ENCODE measurements at places on chromosomes 16 and 17.

- DNase-seq = no peak
These were observed 169.4 kb downstream of the IRX5 start for GRCh38 chr16:55100100-55100499.

- peak; percentile 21 for DNase-seq
These were observed 116.1 kb upstream of the METRNL start for GRCh38 chr17:82963104-82963950.

GRCh38 chr16:19963301-19963700, 78.7 kb upstream of the GPRC5B start:
- no peak for DNase-seq

DNA sequence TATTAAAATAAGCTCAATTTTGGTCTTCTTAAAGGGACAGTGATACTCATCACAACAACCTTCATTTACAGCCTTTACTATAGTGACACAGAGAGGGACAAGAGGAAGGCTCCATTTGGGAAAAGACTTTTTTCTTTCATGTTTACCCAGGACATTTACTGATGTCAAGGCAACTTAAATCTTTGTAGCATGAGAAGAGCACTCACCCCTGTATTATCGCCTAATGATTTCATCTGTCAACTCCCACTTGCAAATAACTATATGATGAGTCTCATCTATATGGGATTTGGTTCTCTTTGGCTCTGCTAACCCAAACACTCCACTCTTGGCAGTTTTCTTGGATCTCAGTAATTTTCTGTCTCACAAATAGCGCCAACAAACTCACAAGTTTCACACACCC, 24.1 kb downstream of the BLMH start:
- no peak for DNase-seq

DNA sequence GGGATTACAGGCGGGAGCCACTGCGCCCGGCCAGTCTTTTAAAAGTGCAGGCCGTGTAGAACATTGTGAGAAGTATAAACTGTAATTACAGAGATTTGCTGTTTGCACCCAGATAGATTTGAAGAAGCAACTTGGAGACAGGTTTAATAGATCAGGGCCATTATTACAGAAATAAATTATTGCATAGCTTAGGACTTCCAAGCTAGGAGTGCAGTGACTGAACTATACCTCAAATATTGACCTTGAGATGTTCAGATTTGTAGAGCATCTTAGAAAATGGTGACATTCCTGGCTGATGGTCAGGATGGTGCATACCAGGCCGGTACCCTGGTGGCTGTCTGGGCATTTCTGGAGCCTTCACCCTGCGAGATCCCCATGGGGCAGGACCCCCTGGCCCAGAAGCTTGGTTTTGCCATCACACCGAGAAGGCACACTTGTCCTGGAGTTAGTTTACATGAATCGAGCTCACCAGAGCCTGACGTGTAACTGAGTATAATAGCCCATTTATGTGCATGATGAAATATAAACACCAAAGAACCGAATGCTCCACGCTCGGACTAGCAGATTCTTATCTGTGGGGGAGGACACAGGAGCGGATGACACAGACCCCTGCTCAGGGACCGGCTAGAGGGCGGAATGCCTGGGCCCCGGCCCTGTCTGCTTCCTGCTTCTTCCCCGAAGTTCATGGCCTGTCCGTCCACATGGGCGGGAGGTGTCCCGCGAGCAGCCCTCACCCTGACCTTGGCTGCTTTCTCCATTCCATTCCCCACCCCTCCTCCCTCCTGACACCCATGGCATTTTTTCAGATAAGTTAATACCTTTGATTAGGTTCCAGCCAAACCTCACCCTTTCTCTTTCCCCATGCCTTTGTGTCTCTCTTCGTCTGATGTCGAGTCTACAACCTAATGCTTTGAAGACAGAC, 32.1 kb downstream of the CCDC40 start:
- DNase-seq = no peak

DNA sequence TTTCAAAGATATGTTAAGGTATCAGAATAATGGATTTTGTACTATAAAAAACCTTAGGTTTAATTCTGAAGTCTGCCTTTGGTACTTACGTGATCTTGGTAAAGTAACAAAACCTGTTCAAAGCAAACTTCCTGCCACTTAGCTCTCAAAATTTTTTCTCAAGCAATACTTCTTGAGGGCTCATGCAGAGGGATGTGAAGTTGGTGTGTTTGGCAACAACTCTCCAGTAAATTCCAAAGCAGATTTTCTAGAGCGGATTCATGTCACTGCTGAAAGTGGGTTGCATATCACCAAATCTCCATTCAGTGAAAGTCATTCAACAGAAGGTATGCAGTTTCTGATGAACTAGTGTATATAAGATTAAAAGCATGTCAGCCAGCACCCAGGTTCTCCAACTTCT, 856.7 kb downstream of the CDH8 start:
- no peak for DNase-seq

GRCh38 chr17:69944406-69944805, 130.6 kb upstream of the KCNJ16 start:
- DNase-seq = no peak

DNA sequence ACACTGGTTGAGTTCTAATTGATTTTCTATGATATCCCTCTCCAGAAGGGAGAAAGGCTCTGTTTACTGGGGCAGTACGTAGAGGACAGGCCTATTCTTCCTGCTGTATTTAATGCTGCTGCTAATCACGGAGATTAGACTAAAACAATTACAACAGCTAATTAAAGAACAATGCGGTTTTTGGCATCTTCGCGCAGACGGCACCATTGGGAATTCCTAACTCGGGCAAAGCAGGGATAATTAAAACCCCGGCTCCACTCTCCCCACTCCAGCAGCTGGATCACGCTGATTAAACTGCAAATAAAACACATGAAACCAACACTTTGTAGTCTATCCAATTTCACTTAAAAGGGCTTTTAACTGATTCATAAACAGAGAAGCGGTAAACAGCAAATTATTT, 147.6 kb downstream of the XYLT1 start:
- no peak for DNase-seq

DNA sequence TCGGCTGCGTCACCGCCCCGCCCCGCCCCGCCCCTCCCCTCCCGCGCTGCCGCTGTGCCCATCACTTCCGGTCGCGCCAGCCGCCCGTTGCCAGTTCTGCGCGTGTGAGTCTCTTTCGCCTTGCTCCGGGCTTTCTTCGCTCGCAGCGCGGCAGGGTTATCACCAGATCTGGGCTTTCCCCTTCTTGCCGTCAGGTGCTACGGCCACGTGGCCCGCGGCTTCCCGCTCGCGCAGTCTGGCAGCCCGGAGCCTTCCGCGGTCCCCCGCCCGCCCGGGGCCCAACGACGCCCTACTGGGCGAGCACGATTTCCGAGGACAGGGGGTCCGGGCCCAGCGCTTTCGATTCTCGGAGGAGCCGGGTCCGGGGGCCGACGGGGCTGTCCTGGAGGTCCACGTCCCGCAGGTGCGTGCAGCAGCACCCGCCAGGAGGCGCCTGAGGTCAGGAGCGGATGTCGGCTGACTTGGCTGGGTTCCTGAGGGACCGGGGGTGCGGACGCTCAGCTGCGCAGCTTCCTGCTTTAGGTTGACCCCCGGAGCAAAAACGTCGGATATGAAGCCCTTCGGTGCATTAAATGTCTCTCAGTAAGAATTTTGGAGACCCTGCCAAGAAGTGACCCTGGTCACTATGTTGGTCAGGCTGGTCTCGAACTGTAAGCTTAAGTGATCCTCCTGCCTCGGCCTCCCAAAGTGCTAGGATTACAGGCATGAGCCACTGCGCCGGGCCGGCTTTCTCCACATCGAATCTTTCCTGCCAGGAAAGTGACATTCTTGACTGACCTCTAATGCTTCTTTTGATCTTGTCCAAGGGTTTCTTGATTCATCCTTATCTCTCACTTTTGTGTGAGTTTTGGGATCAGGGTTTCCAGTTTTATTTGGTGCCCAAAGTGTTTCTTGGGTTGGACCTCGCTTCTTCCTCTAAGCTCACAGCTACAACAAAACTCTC, at the start of gene METTL23:
TSS of gene METTL23 (plus strand) at position 64 of the 943 bp plus-strand sequence. CDS start 2,872 bp downstream, outside the sequence.
- peak; percentile 74 for DNase-seq

- no peak for DNase-seq
These were observed 1329.9 kb upstream of the GOT2 start for GRCh38 chr16:60064026-60064425.

- DNase-seq = no peak
These were observed 11.3 kb downstream of the GINS2 start for GRCh38 chr16:85677383-85677967.

GRCh38 chr16:21603928-21604327, 4.6 kb downstream of the METTL9 start:
- DNase-seq = no peak

- no peak for DNase-seq
These were observed 122.0 kb downstream of the COPRS start for GRCh38 chr17:31736855-31737625.

GRCh38 chr16:683396-684070, 601 bp downstream of the JMJD8 start:
- no peak for DNase-seq

DNA sequence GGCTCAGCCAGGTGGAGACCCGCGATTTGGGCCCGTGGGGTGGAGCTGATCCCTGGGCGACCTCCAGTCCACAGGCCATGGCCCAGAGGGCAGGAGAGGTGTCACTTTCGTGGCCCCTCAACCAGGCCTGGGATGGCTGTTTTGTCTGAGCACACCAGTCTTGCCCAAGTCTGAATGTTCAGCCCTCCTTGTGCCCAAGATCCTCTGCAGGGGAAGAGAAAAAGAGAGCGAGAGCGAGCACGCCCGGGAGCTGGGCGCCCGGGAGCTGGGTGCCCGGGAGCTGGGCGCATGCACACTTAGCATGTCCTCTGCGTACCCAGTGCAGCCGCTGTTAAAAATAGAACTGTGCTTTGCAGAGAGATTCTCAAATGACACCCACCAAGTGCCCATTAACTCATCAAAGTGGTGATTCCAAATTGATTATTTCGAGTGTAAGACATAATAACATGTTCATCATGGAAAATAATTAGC, 403.3 kb upstream of the TNRC6C start:
- DNase-seq = no peak

DNA sequence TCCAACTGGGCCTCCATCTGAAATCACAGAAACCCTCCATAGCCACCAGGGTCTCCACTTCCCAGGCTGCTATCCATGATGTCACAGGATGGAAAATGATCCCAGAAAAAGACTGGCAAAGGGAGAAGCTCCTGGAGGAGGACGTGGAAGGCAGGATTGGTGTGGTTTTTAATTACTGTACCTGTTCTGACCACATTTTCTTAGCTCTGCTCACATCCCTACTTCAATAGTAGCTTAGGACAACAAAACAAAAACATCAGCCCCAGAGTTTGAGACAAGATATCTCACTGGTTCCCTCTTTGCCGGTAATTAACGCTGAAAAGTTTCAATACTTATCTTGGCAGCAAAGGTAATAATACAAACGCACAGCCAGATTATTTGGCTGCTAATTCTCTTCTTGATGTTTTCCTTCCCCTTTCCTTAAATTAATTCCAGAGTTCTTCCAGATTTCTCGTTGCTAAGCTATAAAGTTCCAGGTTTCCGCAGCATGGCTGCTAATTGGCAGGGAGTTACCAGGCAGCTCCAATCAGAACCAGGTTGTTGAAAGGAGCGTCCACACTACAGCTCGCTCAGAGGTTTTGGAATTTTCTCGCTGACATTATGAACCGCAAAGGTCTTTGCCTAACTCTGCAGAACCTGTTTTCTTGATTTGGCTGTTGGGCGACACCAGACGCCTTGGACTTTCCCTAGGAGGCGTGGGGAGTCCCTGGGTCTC, 263.4 kb downstream of the MRTFB start:
- DNase-seq = no peak

GRCh38 chr17:32783602-32784001, 93.3 kb downstream of the MYO1D start:
- DNase-seq = no peak

DNA sequence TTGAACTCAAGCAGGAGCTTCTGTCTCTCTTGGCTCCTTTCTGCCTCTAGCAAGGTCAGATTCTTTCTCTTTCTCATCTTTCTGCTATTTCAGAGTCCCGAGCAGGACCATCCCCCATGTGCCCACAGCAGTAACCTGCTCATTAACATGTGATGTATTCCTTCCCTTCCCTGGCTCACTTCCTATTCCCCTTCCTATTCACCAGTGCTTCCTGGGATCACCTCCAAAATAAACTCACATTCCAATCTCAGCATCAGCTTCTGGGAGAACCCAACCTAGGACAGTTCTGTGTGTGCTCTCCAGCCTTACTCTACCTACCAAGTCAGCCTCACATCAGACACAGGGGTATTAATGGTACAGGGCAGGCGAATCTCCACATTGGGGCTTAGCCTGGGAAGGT, 546.4 kb upstream of the SALL1 start:
- no peak for DNase-seq

DNA sequence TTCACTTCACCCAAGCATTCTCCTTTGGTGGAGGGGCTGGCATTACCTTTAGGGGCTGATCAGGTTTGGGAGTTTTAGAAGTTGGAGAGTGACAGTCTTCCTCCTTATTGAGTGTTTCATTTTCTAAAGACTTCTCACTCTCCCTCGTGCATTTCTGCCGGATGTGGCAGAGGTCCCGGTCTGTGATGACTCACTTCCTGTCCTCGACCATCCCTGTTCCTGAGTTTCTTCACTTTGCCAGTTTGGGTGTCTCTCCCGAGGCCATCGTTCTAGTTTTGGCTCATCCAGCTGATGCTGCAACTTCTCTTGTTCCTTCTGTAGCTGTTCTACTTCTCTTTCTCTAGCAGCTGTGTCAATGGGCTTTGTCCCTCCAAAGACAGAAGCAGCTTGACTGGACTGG, 104.3 kb downstream of the PHKB start:
- DNase-seq = no peak

GRCh38 chr16:70151391-70151790, 22.2 kb upstream of the CLEC18C start:
- no peak for DNase-seq

DNA sequence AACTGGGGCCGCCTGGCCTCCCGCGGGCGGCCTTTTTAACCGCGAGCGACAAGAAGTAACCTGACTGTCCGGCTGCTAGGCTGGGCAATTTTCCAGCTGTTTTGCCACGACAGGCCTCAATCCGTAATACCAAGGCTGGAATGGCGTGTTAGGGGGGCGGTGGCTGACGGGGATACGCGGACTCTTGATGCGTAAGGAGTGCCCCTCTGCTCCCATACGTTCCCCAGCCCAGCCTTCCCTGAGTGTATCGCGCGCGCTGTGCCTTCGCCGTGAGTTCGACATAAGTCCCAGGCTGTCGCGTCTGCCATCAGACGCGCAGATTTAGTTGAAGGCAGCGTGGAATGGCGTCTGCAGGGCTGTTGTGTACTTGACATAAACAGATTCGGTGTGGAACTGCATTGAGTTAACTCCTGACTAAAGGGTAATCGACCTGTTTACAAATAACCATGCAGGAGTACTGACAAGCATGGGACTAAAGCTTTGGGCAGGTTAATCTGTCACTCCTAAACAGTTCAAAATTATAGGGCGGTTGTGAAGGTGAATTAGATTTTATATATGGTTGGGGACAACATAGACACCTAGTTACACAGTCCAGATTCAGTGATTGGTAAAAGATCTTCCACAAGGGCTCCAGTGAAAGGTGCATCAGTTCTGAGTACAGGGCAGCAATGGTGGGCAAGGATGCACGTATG, 16.6 kb upstream of the ERN1 start:
- DNase-seq = peak; percentile 31

All from activated T-cell treated with anti-CD3 and anti-CD28 coated beads for 48 hours (primary cell).